T-helper 1 cell (primary cell): ENCODE measurements at places on chromosomes 12 and 14.
A peak's percentile ranks its signal among the peaks of the same experiment; 100 is the strongest.

DNA sequence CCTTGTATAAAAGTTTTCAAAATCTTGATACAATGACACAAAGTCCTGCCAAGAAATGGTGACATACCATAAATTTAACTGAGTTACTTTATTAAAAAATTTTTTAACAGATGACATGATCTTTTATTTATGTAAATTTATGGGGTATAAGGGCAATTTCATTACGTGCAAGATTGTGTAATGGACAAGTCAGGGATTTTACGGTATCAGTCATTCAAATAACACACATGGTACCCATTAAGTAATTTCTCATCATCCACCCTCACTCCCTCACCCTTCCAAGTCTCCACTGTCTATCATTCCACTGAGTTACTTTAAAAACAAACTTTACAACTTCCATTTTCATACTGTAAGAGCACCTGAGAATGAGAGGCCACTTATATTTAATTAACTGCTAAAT, 37.4 kb downstream of the SPTLC2 start:
- DNase-seq, result no peak

DNA sequence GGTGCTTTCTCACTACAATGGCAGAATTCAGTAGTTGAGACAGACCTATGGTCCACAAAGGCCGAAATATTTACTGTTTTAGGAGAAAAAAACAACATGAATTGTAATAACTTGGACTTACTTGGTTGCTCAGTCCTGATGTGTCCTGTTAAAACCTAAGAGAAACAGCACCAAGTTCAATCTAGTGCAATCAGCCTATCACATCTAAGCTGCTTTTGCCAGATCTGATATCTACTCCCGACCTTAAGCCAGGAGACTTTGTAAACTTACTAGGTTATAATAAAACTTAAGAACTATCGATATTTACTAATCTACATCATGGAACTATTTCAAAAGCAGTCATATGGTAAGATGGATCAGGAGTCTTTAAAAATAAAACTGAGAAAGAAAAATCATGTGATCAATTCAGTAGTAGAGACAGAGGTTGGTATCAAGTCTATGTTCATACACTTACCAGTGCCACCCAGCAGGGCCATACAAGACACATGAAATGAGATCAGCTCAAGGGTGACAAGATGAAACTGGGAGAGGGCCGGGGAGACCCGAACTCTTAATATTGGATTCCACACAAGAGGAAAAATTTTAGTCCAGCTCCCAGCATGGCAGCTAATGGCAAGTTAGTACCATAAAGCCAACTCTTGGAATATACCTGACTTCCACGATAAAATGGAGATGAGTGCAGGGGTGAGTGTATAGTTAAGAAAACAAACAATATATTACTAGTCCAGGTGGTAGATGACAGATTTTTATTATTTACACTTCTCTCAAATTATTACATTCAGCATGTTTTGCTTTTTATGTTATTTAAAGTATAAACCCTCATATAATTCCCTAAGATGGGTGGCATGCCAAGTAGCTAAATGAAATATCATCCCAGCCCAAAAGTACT, 27.5 kb downstream of the NUDT4 start:
- no peak for DNase-seq

DNA sequence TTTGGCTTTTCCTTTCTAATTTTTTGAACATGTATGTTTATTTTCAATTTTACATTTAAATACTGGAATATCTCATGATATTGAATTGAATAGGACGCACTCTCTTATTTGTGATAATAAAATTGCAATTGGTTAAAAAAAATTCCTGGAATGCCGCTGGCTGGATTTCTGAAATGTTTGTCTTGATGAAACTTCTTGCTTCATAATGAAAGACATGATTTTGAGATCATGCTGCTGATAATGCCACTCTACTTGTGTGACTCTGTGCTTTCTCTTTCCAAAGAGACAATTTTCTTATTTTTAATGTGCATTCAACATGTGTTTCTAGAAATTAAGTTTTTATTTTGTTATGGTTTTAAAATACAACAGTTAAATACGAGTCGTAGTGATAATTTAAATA, 465.7 kb upstream of the FAR2 start:
- no peak for DNase-seq

- DNase-seq, result no peak
Measured at GRCh38 chr12:31797230-31797872, 68.5 kb upstream of the AMN1 start.

GRCh38 chr14:77319422-77319821, 1.3 kb downstream of the POMT2 start:
- DNase-seq, result no peak

DNA sequence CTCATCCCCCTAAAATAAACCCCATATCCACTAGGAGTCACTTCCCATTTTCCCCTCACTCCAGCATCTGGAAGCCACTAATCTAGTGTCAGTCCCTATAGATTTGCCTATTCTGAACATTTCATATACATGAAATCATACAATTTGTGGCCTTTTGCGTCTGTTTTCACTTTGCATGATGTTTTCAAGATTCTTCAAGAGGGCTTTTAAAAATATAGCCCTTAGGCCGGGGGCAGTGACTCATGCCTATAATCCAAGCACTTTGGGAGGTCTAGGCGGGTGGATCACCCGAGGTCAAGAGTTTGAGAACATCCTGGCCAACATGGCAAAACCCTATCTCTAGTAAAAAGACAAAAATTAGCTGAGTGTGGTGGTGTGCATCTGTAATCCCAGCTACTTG, 104.7 kb downstream of the VEZT start:
- DNase-seq, result no peak

DNA sequence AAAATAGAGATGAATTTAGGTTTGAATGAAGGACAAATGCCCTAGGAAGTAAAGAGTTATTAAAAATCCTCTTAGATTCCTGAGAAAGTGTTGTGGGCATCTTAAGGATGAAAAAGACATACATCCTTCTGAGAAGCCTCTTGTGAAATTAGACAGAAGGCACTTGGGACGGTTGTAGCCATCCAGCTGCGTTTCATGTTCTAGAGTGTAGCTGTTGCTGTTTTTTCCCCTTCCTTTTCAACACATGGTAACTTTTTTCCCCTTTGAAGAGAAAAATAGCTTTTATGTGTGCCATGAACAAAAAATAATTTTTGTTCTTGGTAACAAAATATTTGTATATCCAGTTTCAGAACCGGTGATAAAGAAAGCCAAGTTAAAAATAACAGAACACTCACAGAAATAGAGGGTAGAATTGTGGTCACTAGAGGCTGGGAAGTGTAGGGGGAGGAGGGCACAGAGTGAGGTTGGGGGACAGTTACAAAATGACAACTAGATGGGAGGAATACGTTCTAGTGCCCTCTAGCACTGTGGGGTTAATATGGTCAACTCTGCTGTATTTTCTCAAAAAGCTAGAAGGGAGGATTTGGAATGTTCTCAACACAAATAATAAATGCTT, 58.4 kb downstream of the PTHLH start:
- no peak for DNase-seq

DNA sequence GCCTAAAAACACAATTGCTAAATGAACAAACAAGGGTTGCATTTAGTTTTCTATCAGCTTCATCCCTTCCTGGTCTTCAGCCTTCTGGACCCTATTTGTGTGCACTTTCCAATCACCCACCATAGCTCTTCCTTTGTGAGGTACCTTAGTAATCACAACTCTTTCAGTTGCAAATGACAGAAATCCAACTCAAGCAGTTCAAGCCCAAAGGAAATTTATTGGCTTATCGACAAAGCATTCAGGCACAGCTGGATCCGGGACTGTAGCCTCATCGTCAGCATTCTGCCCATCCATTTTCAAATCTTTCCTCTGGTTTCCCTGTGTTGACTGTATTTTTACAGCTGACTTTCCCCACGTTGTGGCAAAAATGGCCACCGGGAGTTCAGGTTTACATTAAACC, 148.6 kb upstream of the VASH1 start:
- no peak for DNase-seq

DNA sequence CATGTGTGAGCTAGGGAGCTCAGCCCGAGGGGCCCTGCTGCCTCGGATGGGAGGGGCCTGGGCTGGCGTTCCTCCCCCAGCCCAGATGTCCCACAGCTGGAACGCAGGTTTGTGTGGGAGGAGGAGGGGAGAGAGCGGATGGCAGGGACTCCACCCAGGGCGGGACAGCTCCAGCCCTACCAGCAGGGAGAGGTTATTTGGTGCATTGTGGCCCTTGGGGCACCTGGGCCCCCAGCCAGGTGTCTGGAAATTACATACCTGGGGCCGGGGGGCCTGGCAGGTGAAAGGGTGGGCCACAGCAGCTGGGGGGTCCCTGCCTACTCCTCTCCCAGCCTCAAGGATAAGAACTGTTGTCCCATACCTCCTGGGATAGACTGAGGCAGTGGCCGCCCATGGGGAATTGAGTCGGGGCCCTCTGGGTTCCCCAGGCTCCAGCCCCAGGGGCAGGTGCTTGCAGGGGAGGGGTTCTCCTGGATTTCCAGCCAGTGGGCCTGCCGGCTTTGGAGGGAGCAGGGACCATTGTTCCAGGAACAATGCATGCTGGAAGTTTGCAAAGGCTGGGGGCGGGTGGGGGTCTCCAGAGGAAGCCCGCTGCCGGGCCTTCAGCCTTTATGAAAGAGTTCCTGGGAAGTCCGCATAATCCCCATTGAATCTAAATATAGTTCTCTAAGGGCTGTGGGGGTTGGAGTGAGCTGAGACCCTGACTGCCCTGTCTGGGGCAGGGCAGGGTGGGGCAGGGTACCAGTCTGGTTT, 1.2 kb downstream of the KIF26A start:
- no peak for DNase-seq

DNA sequence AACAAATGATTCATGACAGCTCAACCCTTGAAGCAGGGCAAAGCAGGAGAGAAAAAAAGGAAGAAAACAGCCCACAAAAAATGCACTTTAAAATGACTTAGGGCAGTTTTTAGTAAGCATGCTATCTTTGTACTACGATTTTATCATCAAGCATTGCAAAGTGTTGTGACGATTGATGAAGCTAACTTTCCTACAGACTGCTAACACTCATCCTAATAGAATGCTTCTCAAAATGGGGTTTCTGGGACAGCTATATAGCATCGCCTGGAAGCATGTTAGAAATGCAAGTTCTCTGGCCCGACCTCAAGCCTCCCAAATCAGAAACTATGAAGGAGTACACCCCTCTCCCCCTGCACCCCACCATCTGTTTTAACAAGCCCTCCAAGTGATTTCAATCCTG, 256.4 kb downstream of the SSPN start:
- no peak for DNase-seq

- no peak for DNase-seq
Measured at GRCh38 chr14:51095854-51096823, 1.2 kb upstream of the TRIM9 start.

DNA sequence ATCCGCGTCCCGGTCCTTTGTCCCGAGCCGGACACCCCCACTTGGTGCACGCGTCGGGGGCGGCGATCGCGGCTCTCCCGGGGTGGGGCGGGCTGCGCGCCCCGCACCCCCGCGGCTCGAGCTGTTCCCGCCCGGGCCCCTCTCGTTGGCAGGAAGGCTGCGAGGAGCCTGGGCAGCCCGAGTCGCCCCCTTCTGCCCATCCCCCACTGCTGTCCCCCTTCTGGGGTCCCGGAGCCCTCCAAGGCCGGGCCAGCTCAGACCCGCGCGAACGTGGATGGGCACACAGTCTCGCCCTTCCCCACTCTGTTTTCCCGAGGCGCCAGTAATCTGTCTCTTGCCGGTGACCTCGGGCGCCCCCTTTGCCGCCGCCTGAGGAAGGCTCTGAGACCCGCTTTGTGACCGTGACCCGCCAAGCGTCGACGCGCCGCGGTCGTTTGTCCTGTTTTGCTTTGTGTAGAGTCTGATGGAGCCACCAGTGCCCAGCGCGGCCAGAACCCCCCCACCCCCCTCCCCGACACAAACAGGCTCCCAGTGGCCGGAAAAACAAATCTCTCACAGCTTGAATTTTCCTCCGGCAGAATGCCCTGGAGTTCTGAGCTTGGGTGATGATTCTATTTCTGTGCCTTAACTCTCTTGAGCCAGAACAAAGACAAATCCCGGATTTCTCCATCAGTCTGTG, 610 bp downstream of the C14orf132 start:
- no peak for DNase-seq

GRCh38 chr14:77067632-77068516, 30.2 kb upstream of the CIPC start:
- DNase-seq, result peak; percentile 27

DNA sequence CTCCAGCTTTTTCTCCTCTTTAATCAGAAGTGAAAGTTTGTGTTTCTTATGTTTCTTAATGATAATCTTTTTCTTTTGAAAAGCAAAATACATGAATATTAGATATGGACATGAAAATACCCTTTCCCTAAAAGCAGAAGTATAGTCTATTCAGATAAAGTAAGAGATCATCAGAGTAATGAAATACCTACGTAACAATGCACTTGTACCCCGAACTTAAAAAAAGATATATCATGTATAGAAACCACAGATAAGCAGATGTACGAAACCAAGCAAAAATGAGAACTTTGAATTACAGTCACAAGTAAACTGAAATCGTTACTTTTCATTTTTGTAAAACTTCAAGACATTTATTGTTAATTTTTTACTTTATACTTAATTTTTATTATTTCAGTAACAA, 1.5 kb upstream of the GPR65 start:
- no peak for DNase-seq

- no peak for DNase-seq
Measured at GRCh38 chr14:51157012-51157411, 62.1 kb upstream of the TRIM9 start.

- DNase-seq, result no peak
Measured at GRCh38 chr12:127270193-127270592, 996.8 kb upstream of the TMEM132C start.

DNA sequence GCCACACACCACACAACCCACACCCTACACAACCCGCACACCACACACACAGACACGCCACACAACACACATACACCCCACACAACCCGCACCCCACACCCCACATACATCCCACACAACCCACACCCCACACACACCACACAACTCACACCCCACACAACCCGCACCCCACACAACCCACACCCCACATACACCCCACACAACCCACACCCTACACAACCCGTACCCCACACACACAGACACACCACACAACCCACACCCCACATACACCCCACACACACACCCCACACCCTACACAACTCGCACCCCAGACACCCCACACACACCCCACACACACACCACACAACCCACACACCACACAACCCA, 78.5 kb downstream of the NOC4L start:
- DNase-seq, result no peak

DNA sequence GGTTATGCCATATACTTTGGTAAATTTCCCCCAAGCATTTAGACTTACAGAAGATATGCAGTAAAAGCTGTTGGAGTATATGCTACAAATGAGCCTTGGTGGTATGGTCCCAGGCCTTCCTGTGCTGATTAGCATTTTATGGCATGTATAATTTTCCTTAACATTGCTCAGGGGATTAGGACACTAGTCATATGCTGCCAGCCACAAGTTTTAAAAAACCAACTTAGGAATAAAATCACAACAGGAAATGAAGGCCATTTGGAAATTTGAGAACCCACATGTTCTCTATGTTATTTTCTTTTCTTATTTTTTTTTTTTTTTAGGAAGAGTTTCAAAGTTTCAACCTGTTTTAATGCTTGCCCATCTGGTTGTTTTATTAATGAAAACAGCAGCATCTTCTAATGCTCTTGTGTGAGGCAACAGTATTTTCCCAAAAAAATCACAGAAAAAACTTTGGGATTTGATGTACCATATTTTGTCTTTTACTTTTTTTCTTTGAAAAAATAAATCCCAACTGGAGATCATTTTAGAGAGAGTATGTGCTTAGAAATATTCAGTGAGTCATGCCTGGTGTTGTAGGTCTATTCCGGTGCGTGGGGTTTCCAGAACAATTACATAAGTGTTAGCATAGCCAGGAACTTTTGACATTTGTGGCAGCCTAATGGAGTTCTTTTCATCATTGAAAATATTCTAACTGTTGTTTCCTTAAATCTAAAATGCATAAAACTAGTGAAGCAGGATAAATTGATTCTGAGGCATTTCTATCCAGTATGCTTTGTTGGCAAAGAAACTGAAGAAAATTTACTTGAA, 21.7 kb upstream of the DUSP6 start:
- no peak for DNase-seq
